DMS79 (cell line): ENCODE measurements at places on chromosomes 11 and 22.

GRCh38 chr11:64829536-64830251 is 14.8 kb downstream of the CDC42BPG start:
- no peak for DNase-seq

GRCh38 chr11:61068581-61068980 is 33.7 kb upstream of the CD5 start:
- DNase-seq, result no peak

DNA sequence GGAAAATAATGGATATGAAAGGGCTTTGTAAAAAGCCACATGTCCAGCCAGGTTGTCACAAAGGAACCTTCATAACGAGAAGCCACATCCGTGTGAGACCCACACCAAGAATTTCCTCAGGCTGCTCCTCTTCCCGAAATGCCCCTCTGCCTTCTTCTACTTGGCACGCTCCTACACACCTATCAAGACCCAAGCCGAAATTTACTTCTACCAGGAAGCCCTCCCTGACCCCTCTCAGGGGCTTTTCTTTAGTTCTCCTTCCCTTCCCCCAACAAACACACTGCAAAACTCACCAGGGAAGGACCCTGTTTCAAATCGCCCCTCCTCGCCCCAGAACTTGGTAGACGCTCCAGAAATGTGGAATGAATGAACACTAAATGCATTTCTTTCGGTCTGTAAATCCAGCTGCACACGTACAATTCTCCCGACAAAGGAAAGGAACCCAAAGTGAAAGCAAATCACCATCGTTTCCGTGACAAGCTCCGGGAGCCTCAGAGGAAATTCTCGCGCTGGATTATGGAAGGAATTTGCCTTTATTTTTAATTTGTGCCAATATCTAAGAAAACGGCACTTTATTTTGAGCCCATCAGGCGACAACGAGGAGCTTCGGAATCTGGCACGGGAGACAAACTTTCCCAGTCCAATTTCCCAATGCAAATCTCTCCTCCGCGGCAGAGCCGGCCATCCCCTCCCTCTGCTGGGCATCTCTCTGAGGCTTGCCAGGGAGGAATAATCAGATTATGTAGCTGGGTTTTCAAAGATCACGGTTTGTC is 13.2 kb upstream of the SHISAL1 start:
- no peak for DNase-seq

- no peak for DNase-seq
Measured at GRCh38 chr11:19577391-19577975, 135.2 kb upstream of the NAV2 start.

GRCh38 chr11:96264364-96264763 is 78.6 kb downstream of the MAML2 start:
- no peak for DNase-seq

GRCh38 chr11:115716601-115717529 is 212.7 kb upstream of the CADM1 start:
- peak; percentile 78 for DNase-seq

GRCh38 chr22:40531951-40532900 is 104.3 kb downstream of the MRTFA start:
- DNase-seq, result no peak

- no peak for DNase-seq
Measured at GRCh38 chr11:45928535-45929215, 6.2 kb downstream of the LARGE2 start.

DNA sequence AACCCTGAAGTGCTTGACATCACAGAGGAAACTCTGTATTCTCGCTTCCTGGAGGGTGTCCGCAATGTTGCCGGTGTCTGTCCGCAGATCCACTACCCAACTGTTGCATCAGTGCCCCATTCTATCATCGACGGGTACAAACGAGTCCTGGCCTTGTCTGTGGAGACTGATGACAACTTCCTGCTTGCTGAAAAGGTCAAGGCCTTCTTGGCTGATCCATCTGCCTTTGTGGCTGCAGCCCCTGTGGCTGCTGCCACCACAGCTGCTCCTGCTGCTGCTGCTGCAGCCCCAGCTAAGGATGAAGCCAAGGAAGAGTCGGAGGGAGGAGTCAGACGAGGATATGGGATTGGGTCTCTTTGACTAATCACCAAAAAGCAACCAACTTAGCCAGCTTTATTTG is 42.9 kb upstream of the DAGLA start:
- no peak for DNase-seq

DNA sequence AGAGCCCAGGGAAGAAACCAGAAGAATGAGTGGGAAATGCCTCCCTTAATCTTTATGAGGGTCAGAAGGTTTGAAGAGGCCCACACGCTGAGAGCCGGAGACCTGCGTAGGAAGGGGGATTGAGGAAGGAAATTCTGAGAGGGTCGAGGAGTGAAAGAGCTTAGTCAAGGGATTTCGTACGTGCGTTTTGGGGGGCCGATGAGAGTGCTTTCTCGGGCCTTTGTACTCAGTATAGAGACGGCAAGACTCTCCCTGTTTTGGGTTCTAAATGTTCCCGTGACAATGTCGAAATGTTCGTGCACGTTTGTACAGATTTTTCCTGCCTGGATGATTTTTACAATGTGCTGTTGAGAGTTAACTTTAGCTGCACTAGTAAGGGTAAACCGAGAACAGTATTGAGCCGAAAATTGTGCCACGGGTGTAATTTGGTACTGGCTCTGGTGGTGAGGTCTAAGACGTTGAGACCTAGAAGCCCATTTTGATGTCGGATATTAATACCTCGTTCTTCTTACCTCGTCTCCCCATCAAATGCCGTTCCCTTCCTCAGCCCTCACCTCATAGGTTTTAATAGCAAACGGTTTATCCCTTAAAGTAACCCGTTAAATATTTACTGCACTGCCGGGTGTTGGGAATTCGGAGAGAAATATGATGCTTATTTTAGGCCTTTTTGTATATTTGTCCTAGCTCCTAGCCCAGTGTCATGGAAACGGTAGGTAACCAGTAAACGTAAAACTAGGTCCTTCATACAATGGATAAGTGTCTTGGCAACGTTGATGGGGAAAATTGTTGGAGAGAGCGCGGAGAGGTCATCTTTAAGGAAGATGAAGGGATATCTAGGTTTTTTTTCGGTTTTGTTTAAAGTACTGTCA is 734 bp downstream of the C11orf58 start:
- DNase-seq, result peak; percentile 45
